NB4 (cell line): ENCODE measurements at places on chromosomes 7 and 10.
A peak's percentile ranks its signal among the peaks of the same experiment; 100 is the strongest.

- no peak for DNase-seq
These were observed 3.6 kb downstream of the ZNF488 start for GRCh38 chr10:47380341-47381102.

DNA sequence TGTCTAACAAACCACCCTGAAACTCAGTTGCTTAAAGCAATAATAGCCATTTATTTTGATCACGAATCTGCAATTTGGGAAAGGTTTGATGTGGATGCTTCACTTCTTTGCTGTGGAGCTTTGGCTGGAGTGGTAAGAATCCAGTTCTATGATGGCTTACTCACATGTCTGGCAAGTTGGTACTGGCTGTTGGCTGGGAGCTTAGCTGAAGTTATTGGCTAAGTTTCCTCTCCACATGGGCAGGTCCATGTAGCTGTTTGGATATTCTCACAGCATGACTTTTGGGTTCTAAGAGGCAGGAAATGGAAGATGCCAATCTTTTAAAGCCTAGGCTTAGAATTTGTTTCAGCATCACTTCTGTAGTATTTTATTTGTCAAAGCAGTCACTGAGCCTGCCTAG lies 277.6 kb upstream of the NRP1 start:
- no peak for DNase-seq

GRCh38 chr10:120578890-120579289 lies 121.9 kb downstream of the PLPP4 start:
- DNase-seq: no peak

- DNase-seq: no peak
These were observed 299.3 kb downstream of the SFMBT2 start for GRCh38 chr10:7111561-7111960.

- no peak for DNase-seq
These were observed 69.3 kb downstream of the HIPK2 start for GRCh38 chr7:139708541-139708940.

DNA sequence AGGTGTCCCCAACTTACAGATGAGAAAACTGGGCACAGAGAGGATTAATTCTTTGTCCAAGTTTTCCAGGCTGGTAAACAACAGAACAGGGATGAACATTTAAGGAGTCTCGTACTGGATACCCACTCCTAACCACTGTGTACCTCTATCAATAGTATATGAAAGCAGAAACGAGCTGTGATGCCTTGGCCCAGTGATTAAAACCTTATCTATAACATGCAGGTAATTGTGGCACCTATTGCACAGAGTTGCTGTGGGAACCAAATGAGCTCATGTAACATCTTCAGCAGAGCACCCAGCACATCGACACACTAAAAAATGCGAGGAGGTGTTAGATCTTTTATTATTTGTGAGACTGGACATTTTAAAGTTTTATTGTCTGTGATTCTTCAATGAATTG lies 1.6 kb downstream of the TMEM273 start:
- DNase-seq: no peak

GRCh38 chr7:114047889-114048288 lies 129.1 kb upstream of the PPP1R3A start:
- peak; percentile 38 for DNase-seq

DNA sequence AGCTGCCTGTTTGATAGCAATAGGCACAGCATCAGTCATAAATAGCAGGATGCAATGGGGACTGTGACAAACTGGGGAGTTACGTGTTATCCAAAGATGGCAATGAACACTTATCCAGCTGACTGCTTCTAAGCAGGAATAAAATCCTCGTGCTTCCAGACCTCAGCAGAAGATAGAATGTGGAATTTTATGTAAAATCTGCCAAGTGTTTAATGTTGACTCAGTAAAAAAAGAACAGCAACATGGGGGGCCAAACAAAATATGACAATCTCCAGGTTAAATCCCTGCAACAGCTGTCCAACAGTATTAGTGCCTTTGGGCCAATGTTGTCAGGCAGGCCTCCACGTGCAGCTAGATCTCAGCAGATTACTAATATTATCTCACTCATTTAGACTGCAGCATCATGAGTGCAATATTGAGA lies 127.3 kb downstream of the SEMA3C start:
- no peak for DNase-seq

GRCh38 chr10:24446739-24447138 lies 237.8 kb downstream of the KIAA1217 start:
- DNase-seq: peak; percentile 47

- DNase-seq: peak; percentile 72
These were observed 24.5 kb upstream of the GTF2IRD1 start for GRCh38 chr7:74429153-74429747.

DNA sequence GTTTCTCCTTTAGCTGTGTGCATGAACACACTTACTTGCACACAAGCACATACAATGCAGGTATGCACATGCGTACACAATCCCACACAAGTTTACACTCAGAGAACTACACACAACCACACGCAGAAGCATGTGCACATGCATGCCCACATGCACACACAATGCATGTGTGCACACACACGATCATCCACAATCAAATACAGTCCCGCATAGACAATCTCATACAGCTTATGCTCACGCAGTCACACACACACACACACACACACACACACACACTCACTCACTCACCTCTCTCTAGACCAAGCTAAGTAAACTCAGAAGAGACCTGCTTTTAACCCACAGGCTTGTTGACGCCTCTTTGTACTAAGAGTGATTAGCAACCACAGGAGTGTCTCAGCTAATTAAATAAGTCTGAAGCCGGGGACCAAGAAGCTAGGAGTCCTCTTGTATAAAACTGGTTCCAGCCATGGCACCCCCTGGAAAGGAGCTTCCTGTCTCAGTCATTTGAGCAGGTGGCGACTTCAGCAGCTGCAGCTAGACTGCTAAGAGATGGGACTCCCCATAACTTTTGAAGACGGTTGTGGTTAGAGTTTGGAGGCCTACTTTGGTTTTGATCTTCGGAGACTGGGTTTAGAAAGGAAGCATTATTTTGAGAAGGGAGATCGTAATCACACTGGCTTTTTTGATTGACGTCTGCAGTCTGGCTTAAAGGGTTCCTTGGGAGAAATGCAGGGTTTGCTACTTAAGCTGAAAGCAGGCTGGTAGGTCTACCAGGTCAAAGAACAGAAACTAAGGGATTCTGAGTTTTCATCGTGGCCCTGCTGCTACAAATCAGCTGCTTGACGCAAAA lies 82.3 kb upstream of the ADRB1 start:
- peak; percentile 97 for DNase-seq

DNA sequence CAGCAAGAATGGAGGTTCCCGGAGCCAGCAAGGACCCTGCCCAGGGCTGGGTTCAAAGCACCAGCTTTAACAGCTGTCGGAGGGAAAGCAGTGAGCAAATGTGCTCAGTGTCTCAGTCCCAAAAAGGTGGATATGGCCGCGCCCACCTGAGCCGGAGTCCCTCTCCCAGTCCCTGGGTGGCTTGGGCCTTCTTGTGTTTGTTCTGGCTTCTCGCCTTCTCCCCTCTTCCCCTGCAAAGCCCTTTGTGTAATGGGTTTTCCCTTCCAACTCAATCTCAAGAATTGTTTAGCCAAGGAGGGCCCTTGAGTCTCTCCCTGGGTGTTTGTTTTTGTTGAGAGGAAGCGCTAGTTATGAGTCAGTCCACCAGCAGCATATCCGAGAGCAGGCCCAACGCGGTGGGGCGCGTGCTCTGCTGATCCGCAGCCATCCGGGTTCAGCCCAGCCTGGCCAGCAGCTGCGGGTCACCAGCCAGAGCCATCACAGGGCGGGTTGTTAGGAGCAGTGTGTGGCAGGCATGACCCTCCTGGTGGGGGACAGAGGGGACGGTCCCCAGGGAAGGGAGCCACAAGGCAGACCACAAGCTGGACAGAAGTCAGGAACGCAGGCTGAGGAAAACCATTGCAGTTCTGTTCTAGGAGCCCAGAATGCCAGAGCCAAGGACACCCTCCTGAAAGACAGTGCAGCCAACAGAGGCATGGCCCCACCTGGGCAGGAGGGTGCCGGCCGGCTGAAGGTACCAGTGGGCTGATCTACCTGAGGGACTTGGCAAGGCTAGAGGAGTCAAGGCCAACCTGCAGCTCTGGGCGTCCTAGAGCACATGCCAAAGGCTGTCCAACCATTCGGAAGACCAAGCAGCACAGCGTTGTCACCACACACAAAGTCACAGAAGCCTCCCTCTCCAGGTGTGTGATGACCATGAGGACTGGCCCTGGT lies 21.3 kb downstream of the CALML3 start:
- no peak for DNase-seq

- no peak for DNase-seq
These were observed 18.2 kb downstream of the TMEM176B start for GRCh38 chr7:150781961-150782360.

- DNase-seq: no peak
These were observed 515 bp downstream of the TBX20 start for GRCh38 chr7:35253460-35253709.

- DNase-seq: no peak
These were observed 199.8 kb downstream of the JCAD start for GRCh38 chr10:29859521-29860130.

- DNase-seq: no peak
These were observed 54.4 kb downstream of the MYPN start for GRCh38 chr10:68163735-68164134.

DNA sequence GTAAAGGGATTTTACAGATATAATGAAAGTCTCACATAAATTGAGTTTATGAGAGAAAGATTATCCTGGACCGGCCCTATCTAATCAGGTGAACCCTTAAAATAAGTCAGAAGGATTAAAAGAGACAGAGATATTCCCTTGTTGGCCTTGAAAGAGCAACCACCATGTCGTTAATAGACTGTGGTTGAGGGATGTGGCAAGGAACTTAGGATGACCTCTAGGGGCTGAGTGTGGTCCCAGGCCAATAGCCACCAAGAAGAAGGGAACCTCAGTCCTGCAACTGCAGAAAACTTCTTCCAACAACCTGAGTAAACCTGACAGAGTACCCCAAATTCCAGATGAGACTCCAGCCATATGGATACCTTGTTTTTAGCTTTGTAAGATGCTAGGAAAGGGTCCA lies 121.5 kb downstream of the POLR1F start:
- peak; percentile 48 for DNase-seq

GRCh38 chr10:21626457-21627161 lies 92.6 kb downstream of the MLLT10 start:
- no peak for DNase-seq

- peak; percentile 99 for DNase-seq
These were observed 114.5 kb downstream of the HIP1 start for GRCh38 chr7:75624134-75624832.

GRCh38 chr7:121192834-121193233 lies 136.0 kb upstream of the WNT16 start:
- DNase-seq: no peak

DNA sequence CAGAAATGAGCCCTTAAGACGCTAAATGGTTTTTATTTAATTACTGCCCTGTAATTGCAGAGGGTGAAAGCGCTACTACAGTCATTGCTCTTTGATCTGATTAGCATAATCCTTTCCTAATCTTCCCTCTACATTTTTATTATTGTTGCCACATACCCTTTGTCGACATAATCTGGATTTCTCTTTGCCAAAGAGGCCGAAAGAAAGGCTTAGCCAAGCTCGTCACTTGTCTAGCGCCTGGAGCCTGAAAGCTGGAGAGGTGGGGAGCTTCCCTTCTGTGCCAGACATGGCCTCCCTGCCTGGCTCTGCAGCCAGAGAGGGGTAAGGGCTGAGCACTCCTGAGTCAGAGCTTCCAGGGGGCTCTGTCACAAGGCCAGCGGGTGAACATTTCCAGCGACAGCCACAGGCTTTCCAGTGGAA lies 145.9 kb downstream of the PRKAG2 start:
- DNase-seq: no peak

DNA sequence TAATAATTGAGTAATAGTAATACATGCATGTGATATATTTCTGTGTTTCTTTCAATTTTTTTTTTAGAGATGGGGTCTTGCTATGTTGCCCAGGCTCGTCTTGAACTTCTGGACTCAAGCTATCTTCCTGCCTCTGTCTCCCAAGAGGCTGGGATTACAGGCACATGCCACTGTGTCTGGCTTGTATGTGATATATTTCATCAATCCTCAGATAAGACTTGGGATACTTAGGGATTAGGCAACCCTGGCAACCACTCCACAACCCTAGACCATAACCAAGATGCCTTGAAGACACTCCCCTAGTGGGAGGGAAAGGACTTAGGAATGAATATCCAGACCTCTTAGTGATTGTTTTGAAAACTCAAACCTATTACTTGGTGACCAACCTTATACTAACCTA lies 154.8 kb downstream of the CCDC3 start:
- DNase-seq: no peak

DNA sequence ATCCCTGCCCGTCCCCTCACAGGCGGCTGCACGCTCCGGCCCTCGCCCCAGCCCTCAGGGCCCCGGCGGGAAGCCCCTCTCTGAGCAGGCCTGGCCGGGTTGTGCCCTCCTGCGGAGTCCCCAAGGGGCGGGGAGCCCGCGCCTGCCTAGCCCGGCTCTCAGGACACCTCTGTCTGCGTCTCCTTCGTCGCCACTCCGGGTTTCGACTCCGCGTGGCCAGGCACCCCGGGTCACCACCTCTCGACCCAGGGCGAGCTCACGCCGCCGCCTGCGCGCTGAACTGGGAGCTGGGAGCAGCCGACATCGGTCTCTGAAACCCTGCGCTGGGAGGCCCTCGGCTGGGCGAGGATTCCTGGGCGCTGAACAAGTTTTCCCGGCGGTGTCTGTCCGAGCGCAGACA lies 6.2 kb upstream of the OGDHL start:
- no peak for DNase-seq

DNA sequence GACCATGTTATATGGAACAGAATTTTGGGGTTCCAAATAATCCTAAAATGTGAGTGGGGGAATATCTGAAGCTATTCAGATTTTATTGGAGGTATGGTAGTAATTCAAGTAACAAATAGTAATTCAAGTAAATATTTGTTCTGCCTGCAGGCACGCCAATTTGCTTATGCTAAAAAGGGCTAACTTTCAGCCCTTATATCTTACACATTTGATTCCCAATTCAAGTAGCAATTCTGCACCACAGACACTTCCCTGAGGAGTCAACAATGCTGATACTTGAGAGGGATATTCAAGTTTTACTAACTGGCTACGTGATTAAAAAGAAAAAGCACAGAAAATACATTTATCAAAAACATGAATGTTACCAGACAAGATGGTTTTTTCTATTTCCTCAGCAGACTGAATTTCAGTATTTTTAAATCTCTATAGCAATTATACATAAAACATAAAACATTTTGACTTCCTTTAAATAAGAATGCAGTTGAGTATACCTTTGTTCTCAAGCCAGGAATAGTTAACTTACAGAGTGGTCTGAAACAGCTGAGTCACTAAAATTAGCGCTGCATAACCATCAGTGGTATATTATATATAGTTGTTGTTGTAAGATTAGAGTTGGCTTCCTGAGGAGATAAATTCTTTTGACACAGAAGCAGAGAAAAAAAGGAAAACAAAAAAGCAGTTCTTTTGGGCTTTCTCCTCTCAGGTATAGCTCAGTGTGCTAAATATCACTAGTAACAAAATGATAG lies 33.9 kb downstream of the MTPN start:
- DNase-seq: no peak

GRCh38 chr10:69807122-69807521 lies 5.4 kb downstream of the COL13A1 start:
- DNase-seq: no peak

DNA sequence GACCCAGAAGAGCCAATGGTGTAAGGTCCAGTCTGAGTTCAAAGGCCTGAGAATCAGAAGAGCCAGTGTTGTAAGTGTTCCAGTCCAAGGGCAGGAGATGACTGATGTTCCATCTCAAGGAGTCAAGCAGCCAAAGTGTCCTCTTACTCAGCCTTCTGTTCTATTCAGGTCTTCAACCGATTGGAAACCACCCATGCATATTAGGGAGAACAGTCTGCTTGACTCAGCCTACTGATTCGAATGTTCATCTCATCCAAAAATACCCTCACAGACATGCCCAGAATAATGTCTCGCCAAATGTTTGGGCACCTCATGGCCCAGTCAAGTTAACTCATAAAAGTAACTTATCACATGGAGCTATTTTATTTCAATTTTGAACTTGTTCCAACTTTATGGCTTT lies 2.9 kb upstream of the WDFY4 start:
- no peak for DNase-seq
